Aorta (tissue), 5 donors: ENCODE measurements at places on chromosomes 13 and 19. TPM values are rescaled to one million over a fixed set of nuclear protein-coding genes. Genes with fewer than 3 reads are reported as not detected.

Gene PSG2
- not detected for total RNA-seq

DNA sequence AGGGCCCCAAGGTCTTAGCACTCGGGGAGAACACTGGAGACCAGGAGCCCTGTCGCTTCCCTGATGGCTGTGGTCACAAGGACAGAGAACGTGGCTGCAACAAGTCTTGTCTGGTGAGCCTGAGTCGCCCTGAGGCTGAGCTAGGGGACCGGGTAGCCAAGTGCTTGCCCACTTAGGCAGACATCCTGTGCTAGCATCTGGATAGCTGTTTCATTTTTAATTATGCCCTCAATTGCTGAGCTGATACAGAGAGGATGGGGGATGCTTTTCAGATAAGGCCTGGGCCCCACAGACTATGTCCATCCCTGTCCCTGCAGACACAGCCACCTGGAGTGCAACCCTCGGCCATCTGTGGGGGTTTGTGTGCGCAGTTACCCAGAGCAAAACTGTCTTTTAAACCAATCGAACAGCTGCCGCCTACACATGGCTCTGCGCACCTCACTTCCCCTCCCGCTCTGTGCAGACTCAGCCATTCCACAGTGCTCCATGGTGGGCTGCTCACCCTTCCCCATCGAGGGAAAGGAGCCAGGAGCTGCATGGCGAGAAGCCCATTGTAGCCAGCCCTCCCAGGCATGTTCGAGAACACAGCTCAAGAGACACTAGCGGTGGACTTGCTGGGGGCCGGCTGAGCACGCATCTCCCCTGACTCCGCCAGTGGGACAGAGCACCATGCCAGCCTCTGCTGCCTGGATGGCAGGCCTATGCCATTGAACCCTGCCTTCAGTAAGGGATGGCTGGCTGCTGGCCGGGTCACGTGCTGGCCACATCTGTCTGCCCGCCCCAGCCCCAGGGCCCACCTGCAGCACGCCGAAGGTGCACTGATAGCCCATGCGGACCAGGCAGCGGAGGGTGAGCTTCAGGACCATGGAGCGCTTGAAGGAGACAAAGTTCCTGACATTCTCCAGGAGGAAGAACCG, 19.4 kb upstream of the EIF3G start:
- H3K36me3 ChIP-seq = peaks cover 3% of the 10 kb centered on the region
- no peaks in the 10 kb centered on the region for H3K27me3 ChIP-seq
- no peak overlapping the region for H3K4me3 ChIP-seq

- no peak for DNase-seq
- no peak overlapping the region for H3K27ac ChIP-seq
- H3K4me1 ChIP-seq = no peaks in the 10 kb centered on the region
- H3K27me3 ChIP-seq = no peaks in the 10 kb centered on the region
These were observed 1721.8 kb downstream of the PCDH9 start for GRCh38 chr13:65508338-65508737.

DNA sequence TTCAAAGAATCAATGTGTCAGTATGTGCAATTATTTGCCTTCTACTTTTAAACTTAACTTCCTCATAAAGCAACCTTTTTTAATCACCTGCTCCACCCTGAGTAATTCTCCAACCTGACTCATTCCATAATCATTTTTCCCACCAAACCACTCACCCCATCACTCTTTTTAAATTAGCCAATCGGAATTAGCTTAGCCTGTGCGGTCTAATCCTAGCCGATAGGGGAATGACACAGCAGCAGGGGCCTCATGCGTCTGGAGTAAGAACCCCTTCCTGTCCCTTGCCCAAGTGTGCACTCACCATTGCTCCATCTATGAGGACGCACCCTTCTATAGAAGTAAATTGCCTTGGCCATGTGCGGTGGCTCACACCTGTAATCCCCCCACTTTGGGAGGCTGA, 27.4 kb upstream of the ZNF83 start:
- no peak overlapping the region for H3K4me3 ChIP-seq
- no peaks in the 10 kb centered on the region for H3K27me3 ChIP-seq
- no peaks in the 10 kb centered on the region for H3K36me3 ChIP-seq
- DNase-seq = no peak
- H3K4me1 ChIP-seq = no peaks in the 10 kb centered on the region
